Amniotic stem cell (primary cell): ENCODE measurements at places on chromosomes 13 and 19.

GRCh38 chr13:99439048-99439447, 62.2 kb upstream of the TM9SF2 start:
- no peak for DNase-seq

GRCh38 chr13:36358175-36358718, 12.1 kb upstream of the SPART start:
- no peak for DNase-seq

- no peak for DNase-seq
Measured at GRCh38 chr13:63842102-63842501, 2426.5 kb upstream of the PCDH20 start.

- no peak for DNase-seq
Measured at GRCh38 chr13:23822252-23822824, 66.9 kb downstream of the MIPEP start.

DNA sequence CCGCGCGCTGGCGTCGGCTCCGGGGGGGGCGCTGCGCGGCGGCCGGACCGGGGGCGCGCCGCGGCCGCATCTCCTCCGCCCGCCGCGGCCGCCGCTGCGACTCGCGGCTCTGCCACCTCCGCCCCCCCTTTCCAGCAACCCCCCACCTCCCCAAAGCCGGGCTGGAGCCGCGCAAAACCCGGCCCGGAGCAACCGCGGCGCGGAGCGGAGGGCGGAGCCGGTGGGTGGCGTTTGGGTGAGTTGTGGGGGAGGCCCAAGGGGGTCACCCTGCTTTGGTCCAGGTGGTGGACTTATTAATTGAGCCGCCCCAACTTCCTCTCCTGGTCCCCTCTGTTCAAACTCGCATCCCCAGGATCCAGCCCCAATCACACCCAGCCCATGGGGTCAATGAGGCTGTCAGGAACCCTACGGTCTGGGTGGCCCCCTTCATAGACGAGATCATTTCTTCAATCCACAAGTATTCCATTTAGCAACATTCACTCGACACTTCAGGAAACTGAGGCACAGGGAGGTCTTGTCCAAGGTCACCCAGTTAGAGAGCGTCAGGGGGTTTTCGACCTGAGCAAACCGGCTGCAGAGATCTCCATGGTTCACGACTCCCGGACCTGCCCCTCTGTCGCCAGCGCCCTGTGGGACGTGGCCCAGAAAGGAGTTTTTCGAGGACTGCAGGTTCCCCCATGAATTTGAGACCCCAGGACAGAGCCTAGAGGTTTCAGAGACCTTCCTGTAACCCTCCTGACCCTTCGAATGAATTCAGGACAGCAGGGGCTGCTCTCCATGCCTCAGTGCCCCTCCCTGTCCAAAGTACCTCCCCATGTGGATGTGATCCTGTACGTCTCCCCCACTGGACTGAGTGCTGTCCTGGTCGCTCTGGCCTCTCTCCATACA, 22.4 kb upstream of the SEMA6B start:
- no peak for DNase-seq

DNA sequence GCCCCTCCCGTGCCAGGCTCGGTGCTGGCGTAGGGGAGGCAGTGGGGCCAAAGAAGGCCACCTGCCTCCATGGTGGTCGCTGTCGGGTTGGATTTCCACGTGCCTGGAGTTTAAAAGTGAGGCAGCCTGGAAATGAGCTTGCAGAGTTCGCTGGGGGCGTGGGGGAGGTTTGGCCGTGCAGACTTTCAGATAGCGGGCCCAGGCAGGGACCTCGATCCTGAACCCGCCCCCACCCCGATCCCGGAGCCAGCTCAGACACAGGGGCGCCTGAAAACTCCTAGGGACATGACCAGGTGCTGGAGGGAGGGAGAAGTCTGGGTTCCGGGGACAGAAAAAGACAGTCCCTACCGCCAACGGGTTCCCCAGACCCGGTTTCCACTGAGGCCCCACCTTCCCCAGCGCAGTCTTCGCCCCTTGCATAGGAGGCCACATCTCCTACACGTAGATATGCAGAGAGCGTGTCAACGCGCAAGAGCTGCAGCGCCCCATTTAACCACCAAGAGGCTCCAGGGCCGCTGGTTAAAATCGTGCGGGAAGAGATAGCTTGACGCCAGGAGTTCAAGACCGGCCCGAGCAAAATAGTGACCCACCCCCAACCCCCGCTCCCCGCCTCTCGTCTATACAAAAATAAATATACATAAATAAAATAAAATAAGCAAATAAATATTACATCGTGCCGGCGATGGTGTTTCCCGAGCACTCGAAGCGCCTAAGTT, 8.5 kb downstream of the CCDC8 start:
- no peak for DNase-seq

- DNase-seq: no peak
Measured at GRCh38 chr19:35000647-35001501, 751 bp downstream of the GRAMD1A start.

GRCh38 chr13:99845161-99845874, 126.2 kb downstream of the ZIC5 start:
- no peak for DNase-seq

DNA sequence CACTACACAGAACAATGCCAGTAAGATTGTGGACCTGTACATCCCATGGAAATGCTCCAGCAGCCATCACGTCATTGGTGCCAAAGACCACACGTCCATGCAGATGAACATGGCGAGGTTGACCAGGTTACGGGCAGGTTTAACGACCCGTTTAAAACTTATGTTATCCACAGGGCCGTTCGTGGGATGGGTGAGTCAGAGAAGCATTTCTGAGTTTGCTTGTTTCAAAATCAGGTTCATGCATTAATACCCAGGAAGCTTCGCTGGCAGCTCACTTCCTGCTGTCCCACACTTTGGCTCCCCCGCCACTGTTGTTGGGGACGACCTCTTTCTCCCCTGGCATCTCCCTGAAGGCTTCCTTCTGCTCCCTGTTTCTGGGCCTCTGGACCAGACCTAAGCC, 194.1 kb downstream of the USP12 start:
- no peak for DNase-seq

GRCh38 chr13:32468502-32469142, 40.7 kb upstream of the N4BP2L1 start:
- DNase-seq: no peak
